ENCODE measurements at places on chromosomes 12 and 14. TPM values are rescaled to one million over a fixed set of nuclear protein-coding genes. Genes with fewer than 3 reads are reported as not detected.

GRCh38 chr12:84911271-84912197 lies 1.1 kb downstream of the SLC6A15 start:
- peak; percentile 24 for DNase-seq

- DNase-seq, result no peak
Measured at GRCh38 chr12:55842681-55843429, at the start of gene MMP19. MMP19 (minus strand) TSS chr12:55842936; CDS start chr12:55842830, 106 bp downstream.

- DNase-seq, result no peak
Measured at GRCh38 chr12:22348208-22348607, 13.7 kb upstream of the ST8SIA1 start.

GRCh38 chr14:88706425-88706824 lies 86.3 kb downstream of the EML5 start:
- DNase-seq, result no peak

GRCh38 chr14:22842211-22843122 lies 6.1 kb downstream of the MMP14 start:
- no peak for DNase-seq

- no peak for DNase-seq
Measured at GRCh38 chr12:8823565-8824300, 1.3 kb downstream of the A2ML1 start.

DNA sequence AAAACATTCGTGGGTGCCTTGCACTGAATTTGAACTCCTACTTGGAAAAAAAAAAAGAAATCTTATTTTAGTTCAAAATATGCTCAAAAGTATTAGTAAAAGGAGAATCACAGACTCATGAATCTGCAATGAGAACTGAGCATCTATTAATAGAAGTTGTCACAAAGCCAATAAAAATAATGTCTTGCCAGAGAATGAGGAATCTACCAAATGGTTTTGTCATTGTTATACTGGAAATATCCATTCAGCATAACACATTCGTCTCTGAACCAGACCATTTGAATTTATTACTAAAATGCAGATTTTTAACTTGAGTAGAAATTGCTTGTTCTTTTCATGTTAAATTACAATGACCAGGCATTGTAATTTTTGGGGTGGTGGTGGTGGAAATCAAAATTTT lies 11.6 kb upstream of the PTPRB start:
- no peak for DNase-seq

DNA sequence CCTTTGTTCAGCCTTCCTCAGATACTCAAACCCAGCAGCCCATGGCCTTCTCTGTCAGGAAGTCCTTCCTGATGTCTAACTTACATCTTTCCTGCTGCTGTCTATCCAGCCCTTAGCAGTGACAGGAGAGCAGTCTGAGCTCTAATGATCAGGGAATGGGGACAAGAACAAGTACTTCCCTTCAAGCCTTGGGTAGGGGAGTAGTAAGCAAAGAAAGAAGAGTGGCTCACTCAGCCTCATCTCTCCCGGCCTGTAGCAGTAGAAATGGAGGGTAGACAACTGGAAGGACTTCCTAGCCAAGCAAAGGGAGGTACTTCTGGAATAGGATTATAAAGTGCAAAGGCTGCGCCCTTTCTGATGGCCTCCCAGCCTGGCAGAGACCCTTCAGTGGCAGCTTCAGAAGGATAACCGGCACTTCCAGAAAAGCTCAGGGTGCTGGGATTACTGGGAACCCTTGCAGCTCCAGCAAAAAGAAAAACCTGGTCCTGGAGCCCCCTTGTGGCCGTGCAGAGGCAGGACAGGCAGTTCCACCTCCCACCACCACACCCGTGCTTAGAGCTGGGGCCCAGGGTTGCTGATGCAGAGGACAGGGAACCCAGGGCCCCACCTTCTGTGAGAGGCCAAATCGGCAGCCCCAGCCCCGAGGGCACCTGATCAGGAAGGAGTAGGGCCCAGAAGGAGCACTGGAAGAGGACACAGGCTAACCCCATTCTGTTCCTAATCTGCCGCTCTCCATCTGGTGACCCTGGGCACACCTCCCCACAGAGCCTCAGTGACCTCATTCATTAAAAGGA lies 12.4 kb upstream of the SMUG1 start:
- DNase-seq, result peak; percentile 94

DNA sequence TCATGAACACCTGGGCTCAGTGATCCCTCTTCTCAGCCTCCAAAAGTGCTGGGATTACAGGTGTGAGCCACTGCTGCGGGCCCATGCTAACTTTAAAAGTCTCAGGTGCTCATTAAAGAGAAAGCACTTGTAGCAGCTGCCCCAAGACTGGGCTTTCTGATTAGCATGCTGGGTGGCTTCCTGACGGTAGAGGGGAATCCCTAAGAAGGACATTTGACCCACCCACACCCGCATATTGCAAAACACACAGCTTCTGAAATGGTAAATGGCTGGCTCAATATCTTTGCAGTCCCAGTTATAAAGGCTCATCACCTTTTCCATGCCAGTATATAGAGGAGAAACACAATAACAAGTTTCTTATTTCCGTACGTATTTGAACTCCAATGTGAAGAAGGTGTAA lies 19.3 kb upstream of the BICD1 start:
- no peak for DNase-seq

- peak; percentile 50 for DNase-seq
Measured at GRCh38 chr14:101226265-101226602, 322.7 kb upstream of the RTL1 start.

GRCh38 chr14:56855891-56856461 lies 45.7 kb upstream of the OTX2 start:
- no peak for DNase-seq

- no peak for DNase-seq
Measured at GRCh38 chr14:61561104-61561503, 134.2 kb upstream of the HIF1A start.

DNA sequence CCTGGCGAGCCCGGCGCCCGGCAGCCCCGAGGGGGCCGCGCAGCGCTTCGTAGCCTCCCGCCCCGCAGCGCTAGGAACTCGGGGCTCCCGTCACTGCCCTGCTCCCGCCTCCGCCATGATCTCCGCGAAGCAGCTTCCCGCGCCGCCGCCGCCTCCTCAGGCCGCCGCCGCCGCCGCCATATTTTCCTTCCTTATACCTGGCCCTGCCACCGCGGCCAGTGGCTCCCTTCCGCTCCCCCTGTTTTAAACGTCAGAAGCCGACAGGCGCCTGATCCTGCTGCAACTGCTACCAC lies 286 bp downstream of the PPP4R3A start:
- no peak for DNase-seq

DNA sequence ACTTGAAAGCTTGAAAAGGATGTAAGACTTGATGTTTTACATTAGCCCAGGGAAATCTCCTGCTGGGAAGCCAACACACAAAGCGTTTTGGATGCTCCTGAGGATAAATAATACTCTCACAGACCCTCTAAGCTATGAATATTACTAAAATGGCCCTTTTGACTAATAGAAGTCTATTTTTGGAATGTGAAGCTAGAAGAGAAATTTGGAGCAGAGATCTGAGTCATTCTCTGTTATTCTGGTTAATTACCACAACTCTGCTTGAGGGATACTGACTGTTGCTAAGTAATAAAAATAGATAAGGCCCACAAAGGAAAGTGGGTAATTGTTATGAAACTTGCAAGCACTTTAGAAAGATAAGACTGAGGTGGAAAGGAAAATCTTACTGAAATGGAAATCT lies 346.2 kb upstream of the STXBP6 start:
- no peak for DNase-seq

DNA sequence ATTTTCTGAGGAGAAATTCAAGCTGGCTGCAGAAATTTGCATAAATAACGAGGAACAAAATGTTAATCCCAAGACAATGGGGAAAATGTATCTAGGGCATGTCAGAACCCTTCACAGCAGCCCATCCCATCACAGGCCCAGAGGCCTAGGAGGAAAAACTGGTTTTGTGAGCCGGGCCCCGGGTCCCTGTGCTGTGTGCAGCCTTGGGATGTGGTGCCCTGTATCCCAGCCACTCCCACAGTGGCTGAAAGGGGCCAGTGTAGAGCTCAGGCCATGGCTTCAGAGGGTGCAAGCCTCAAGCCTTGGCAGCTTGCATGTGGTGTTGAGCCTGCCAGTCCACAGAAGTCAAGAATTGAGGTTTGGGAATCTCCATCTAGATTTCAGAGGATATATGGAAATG lies 57.7 kb downstream of the NPAS3 start:
- no peak for DNase-seq

GRCh38 chr12:11014234-11014633 lies 8.2 kb downstream of the TAS2R19 start:
- no peak for DNase-seq

- DNase-seq, result no peak
Measured at GRCh38 chr12:99067171-99067785, 422.2 kb downstream of the APAF1 start.

DNA sequence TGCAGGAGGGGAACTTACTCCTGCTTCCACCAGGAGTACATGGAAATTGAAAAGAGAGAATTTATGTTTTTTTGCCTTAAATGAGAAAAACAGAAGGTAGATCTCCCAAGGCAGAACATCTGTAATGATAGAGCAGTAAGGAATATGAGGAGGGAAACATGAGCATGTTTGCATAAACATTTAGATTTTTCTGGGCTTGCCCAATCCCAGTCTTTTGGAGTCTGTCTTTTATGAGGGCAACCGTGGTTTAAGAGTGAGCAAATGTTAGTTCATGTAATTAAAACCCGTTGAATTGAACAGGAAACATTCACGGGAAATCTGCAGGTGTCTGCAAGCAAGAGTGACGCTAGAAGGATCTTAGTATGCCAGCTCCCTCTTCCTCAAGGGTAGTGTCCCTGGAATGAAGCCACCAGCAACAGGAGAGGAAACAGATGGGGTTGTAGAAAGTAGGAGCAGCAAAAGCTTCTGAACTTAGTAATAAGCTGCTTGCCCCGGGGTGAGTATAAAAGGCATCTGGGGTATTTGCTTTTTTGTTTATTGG lies 79.3 kb downstream of the ARF6 start:
- DNase-seq, result peak; percentile 82

DNA sequence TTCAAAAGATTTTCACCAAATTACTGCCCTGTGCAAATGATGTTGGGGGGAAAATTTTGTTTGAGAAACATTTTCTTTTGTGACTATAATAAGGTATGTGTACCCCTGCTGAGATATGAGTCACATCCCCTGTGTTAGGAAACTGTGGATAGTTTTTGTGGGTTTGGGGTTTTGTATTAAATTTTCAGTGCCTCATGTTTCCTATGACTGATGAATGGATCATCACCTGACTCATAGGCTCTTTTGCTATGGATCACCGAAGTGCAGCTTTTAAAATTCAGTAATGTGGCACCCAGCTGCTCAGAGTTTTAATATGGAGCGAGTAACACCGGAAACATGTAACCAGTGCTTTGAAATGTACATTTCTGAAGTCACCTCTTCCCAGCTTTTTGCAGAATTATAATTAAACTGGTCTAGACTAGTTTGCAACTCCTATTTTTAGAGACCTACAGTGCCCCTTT lies 167.4 kb upstream of the HMGA2 start:
- DNase-seq, result no peak

- no peak for DNase-seq
Measured at GRCh38 chr14:30551460-30551859, 7.5 kb upstream of the G2E3 start.

- no peak for DNase-seq
Measured at GRCh38 chr12:5525783-5526367, 94.0 kb downstream of the NTF3 start.

GRCh38 chr14:74965486-74966153 lies 10.2 kb upstream of the PGF start:
- no peak for DNase-seq

DNA sequence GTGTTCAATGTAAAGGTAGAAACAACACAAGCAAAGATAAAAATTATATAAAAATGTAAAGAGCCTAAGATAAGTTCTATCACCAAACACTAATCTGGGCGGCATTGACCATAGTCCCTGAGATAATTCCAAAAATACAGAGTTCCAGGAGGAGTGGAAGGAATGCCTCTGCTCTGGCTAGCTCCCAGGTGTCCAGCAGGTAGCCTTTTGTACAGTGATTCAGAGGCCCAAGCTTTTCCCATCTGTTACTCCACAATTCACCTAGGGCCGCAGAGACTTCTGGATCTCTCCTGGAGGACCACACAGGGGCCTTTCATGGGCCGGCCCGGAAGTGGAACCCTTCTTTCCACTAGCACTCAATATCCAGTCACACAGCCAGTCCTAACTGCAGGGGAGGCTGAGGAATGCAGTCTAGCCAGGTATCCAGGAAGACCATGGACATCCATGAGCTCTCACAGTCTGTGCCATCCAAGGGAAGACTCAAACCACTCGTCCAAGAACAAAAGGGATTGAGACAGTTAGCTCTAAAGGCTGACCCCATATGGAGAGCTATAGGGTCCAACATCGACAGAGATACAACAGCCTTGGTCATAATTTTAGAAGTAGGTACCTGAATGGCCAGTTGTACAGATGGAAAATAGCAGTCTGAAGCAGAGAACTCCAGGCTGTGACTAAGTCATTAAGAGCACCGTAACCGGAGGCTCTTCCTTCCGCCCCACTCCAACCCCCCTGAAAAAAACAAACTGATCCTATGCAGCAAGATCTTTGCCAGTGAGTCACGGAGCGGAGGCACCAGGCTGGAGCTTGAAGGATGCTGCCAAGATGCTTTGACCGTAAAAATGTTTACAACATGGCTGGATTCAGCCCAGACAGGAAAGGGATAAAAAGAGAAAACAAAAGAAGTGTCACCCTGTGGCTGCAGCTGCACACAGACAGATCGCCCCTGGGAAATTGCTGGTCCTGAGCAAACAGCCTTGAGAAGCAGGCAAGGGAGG lies 204.8 kb downstream of the NUAK1 start:
- DNase-seq, result peak; percentile 78

GRCh38 chr12:80551897-80552296 lies 107.9 kb downstream of the PTPRQ start:
- DNase-seq, result no peak

GRCh38 chr14:36477266-36477665 lies 42.8 kb downstream of the NKX2-1 start:
- DNase-seq, result no peak

TAS2R8 gene
- not detected for total RNA-seq

SYCP3 gene
- total RNA-seq, result 0.58 TPM

CRACR2A gene
- total RNA-seq, result 3.4 TPM

CLEC2D gene
- 1.6 TPM for total RNA-seq

RAPGEF3 gene
- total RNA-seq, result 27.8 TPM

HOXC10 gene
- total RNA-seq, result 23.0 TPM

SERPINA10 gene
- total RNA-seq, result not detected

COX8C gene
- not detected for total RNA-seq

TWF1 gene
- total RNA-seq, result 71.6 TPM

GPRC5A gene
- total RNA-seq, result 2.1 TPM

ACRBP gene
- 0.45 TPM for total RNA-seq

OR6C65 gene
- not detected for total RNA-seq

LRIG3 gene
- total RNA-seq, result 87.7 TPM

IRAK3 gene
- 2.3 TPM for total RNA-seq

MORN3 gene
- total RNA-seq, result 5.6 TPM

PARPBP gene
- 2.0 TPM for total RNA-seq

FBXW8 gene
- total RNA-seq, result 16.9 TPM

KLRD1 gene
- total RNA-seq, result 0.23 TPM

MMAB gene
- 31.0 TPM for total RNA-seq

SLC6A15 gene
- total RNA-seq, result 4.1 TPM

COX14 gene
- 29.0 TPM for total RNA-seq

NANOG gene
- total RNA-seq, result not detected
